C1 segment of cervical spinal cord (tissue), 14 donors: ENCODE measurements at places on chromosomes 13 and 19.

GRCh38 chr13:97953376-97953970, at the start of gene IPO5:
Gene IPO5 (plus strand): TSS chr13:97953675. CDS start chr13:97976697, 23,022 bp downstream.
- no peak for DNase-seq

DNA sequence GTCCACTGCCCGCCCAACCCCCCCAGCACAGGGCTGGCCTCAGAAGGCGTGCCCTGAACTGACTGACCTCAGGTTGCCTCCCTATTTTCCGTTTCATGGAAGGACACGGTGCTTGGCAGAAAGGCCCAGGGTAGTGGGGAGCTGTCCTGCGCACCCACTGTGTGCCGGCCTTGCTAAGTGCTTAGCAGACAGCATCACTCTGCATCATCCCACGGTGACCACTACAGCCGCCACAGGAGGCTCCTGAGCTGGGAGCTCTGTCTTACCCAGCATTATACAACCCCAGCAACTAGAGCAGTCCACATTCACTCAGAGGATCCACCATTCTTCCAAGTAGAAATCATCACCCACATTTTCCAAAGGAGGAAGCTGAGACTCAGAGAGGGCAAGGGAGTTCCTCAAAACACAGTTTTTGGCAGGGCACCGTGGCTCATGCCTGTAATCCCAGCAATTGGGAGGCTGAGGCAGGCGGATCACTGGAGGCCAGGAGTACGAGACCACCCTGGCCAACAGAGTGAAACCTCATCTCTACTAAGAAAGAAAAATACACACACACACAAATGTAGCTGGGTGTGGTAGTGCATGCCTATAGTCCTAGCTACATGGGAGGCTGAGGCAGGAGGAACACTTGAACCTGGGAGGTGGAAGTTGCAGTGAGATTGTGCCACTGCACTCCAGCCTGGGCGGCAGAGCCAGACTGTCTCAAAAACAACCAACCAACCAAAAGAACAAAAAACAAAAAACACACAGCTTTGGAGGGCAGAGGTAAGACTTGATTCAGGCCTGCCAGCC, 1.6 kb downstream of the SBK2 start:
- no peak for DNase-seq

GRCh38 chr13:50921706-50922105, 12.1 kb downstream of the RNASEH2B start:
- DNase-seq: no peak

- no peak for DNase-seq
These were observed 255.8 kb upstream of the DACH1 start for GRCh38 chr13:72122661-72123255.

- DNase-seq: no peak
These were observed 203.8 kb downstream of the ATP8A2 start for GRCh38 chr13:25575562-25575961.

DNA sequence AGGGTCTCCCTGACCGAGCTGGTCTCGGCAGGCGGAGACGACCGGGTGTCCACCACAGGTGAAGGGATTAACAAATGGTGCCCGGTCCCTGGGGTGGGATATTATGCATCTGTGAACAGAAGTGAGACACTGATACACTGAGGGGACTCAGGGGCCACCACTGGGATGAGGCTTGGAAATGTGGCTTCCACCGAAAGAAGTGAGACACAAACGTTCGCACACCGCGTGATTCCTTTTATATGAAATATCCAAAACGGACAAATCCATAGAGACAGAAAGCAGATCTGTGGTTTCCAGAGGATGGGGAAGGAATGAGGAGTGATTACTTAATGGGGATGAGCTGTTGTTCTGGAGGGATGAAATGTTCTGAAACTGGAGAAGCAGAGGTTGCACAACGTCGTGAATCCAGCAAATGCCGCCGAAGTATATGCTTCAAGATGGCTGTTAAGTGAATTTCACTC, 47.5 kb downstream of the C13orf46 start:
- DNase-seq: no peak

GRCh38 chr19:49413348-49413747, 9.9 kb downstream of the PTH2 start:
- no peak for DNase-seq

DNA sequence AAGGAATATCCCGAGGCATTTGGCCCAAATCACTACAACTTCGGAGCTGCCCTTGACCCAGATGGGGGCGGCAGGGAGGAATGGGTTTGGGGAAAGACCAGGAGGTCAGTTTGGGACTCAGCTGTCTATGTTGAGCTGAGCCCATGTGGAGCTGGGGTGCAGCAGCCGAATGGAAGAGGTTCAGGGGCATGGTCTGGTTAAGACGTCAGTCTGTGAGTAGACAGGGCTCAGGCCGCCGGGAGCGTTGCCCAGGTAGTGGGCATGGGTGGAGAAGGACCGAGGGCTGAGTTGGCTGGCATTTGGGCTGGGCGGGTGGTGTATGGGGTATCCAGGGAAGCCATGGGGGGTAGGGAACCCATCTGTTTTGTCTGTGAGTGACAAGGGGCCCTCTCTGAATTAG, 9.3 kb upstream of the SCN1B start:
- DNase-seq: no peak

DNA sequence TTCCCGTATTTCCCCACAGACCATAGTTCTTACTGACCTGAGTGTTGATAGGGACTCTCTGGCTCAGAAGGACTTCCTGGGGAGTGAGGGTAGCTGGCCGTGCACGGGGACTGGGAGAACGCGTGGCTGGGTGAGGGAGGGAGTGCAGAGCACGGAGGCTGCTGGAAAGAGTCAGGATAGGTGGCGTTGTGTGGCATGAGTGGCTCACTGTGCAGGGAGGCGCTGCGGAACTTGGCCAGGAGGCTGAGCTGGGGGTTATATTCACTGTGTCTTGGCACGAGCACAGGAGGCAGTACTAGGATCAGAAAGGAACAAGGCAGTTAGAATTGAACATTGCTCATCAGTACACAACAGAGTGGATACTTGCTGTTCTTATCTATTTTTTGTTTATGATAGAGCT, 47.4 kb downstream of the SMAD9 start:
- peak; percentile 64 for DNase-seq

DNA sequence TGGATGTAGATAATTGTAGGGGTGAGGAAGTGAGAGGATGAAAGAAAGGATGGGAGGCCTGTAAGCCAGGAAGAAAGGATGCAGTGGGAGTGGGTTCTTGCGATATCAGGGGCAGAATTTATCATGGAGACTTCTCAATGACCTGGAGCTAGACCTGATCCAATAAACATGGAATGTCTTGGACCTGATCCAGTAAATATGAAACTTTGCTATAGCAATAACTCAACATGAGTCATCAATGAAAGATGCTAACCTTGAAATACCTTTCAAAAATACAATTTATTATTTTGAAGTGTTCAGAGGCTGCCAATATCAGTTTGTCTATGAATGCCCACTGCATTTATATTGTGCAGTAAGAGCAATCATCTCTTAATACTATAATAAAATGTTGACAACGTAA, 279.5 kb downstream of the POU4F1 start:
- no peak for DNase-seq

DNA sequence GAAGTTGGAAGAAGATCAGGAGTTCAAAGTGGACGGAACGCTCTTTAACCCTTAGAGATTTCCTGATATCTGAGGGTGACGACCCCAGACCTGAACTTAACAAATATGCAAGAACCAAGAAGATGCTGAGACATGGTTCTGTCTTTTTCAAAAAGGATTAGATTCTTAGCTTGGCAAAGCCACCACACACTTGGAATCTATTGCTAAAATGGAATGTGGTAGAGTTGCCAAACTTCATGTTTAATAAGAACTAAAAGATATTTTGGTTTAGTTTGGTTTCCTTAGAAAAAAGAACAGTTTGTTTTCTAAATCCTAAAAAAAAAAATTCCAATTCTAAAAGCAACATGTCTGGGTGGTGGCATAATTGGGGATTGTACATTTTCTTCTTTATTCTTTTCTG, 29.5 kb downstream of the UNC13A start:
- no peak for DNase-seq

DNA sequence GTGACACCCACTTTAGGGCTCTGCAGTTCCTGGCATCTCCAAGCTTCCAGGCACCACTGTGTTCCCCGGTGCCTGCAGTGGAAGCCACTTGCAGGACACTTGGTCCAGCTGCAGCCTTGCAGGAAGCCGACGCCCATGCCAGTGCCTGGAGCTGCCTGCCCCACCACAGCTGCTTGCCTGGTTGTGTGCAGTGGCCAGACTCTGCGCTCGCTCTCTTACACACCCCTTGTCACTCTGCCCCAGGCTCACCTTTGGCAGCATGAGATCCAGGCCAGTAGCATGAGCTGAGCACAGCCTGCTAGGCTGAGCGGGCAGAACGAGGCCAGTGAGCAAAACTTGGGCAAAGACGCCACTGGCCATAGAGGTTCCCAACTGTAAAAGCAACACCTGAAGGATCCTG, 57.7 kb downstream of the SLITRK1 start:
- DNase-seq: no peak

- DNase-seq: no peak
These were observed 10.8 kb downstream of the F2RL3 start for GRCh38 chr19:16899566-16900075.

- peak; percentile 87 for DNase-seq
These were observed 6.1 kb downstream of the ATP13A1 start for GRCh38 chr19:19657397-19657783.

- DNase-seq: no peak
These were observed 23.3 kb downstream of the COMMD6 start for GRCh38 chr13:75514080-75514995.

GRCh38 chr19:47093254-47093653, 20.3 kb downstream of the ZC3H4 start:
- no peak for DNase-seq

- DNase-seq: peak; percentile 72
These were observed 1505.1 kb upstream of the SLC10A2 start for GRCh38 chr13:104571161-104571892.

- no peak for DNase-seq
These were observed at the start of gene KLF16 for GRCh38 chr19:1863328-1863637. Gene KLF16 (minus strand): TSS chr19:1863579. CDS start chr19:1863497, 82 bp downstream.

- DNase-seq: no peak
These were observed 9.3 kb upstream of the ACP4 start for GRCh38 chr19:50780753-50781435.

GRCh38 chr13:63166345-63166744, 1750.7 kb upstream of the PCDH20 start:
- no peak for DNase-seq

DNA sequence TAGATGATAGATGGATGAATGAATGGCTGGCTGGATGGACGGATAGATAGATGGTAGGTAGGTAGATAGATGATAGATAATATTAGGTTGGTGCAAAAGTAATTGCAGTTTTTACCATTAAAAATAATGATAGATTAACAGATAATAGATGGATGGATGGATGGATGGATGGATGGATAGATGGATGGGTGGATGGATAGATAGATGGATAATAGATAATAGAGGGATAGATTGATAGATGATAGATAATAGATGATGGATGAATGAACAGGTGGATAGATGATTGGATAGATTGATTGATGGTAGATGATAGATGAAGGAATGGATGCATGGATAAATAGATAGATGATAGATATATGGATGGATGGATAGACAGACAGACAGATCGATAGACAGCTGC, 87.9 kb upstream of the RAP2A start:
- no peak for DNase-seq

- DNase-seq: no peak
These were observed 18.5 kb downstream of the POU2F2 start for GRCh38 chr19:42113641-42114348.

DNA sequence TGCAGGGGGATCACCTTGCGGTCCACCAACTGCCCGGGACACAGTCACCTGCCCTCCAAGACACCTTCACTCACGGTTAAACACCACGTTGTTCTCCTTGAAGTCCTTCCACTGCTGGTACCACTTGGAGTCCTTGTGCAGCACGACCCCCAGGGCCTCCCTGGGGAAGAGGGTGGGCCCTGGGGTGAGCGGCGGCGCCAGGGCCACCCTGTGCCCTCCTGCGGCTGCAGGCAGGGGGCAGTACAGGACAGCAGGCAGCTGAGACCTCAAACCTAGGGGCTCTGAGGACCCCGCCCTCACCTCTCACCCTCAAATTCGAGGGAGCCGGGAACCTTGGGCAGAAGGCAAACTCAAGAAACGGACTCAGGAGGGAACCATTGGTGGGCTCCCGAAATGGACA, 7.5 kb upstream of the CTXN1 start:
- no peak for DNase-seq

DNA sequence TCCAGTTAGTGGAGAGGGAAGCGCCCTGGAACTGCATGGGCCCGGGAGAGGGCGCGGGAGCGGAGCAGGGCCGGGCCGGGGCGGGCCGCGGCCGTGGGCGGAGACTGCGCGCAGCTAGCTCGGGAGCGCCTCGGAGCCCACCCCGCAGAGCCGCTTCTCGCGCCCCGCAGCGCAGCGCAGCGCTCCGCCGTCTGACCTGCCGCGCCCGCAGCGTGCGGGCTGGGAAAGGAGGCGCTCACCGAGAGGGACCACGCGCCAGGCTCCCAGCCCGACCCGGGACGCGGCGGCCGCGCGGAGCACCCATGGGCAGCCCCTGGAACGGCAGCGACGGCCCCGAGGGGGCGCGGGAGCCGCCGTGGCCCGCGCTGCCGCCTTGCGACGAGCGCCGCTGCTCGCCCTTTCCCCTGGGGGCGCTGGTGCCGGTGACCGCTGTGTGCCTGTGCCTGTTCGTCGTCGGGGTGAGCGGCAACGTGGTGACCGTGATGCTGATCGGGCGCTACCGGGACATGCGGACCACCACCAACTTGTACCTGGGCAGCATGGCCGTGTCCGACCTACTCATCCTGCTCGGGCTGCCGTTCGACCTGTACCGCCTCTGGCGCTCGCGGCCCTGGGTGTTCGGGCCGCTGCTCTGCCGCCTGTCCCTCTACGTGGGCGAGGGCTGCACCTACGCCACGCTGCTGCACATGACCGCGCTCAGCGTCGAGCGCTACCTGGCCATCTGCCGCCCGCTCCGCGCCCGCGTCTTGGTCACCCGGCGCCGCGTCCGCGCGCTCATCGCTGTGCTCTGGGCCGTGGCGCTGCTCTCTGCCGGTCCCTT, at the start of gene MLNR:
Gene MLNR, plus strand, starts transcription at position 303 of the 820 bp plus-strand sequence. Its CDS starts 0 bp downstream, at position 303.
- DNase-seq: no peak

DNA sequence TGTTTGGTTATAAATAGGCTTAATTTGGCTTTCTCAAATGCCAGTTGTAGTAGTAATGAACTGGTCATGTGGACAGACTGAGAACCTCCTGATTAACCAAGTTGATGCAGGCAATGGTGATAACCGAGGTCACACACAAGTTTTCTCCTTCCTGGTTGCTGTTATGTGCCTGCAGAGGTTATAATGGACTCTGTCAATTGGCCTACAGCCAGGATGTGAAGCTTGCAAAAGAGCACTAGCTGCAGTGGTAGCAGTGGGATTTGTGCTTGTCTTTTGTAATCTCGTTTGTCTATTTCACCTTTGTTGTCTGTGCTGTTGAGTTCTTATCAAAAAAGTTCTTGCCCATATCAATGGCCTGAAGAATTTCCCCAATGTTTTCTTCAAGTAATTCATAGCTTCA, 20.6 kb downstream of the OR10H3 start:
- DNase-seq: no peak

DNA sequence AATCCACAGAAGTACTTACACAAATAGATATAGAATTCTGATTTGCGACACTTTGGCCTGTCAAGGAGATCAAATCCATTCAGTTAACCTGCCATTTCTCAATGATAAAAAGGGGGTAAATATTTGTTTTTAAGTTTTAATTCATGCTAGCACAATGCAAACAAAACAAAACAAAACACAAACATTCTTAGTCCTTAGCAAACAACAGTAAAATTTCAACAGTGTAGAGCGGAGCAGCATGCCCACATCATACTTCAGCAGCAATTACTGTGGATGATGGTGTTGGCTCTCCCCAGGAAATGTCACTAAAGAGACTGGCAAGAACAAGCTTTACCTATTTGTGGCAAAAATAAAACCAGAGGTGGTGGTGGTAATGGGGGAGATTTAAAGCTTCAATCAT, 625.2 kb upstream of the PCDH20 start:
- DNase-seq: no peak
